NCI-H1105 treated with DMSO at 0.1 percent for 48 hours (cell line): ENCODE measurements at places on chromosomes 2 and 18.

DNA sequence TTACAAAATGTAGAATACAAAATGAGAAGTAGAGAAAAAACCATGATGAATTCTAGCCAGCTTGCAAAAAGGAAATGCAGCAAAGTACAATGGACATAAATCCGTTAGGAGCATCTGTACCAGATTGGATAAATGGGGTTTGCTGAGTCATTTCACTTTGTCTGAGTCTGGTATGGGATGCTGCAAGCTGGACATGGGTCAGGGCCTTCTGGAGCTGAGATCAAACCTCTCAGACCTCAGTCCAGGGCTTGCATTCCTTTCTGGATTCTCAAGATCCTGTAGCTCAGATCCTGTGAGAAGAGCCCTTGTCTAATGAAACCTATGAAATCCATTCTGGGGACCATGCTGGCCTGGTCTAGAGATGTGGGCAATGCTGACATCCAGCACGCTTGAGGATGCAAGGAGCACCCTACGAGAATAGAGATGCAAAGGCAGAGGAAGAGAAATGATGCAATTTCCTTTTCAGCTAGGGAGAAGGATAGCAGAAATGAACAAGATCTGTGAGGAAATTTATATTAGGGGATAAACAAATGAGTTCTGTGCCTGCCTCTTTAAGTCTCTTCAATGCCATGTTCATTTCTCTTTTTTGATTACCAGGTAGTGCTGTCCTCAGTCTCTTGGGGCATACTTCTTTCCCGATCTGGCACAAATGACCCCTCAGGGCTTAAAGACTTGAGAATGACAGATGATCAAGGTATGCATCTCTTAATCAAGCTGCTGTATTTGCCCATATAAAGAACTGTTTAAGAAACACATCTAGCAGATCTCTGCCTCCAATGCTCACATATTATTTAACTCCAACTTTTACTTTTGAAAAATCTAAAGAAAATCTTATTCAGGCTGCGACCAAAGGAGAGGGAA, 230.4 kb downstream of the MEIS1 start:
- no peak for DNase-seq

DNA sequence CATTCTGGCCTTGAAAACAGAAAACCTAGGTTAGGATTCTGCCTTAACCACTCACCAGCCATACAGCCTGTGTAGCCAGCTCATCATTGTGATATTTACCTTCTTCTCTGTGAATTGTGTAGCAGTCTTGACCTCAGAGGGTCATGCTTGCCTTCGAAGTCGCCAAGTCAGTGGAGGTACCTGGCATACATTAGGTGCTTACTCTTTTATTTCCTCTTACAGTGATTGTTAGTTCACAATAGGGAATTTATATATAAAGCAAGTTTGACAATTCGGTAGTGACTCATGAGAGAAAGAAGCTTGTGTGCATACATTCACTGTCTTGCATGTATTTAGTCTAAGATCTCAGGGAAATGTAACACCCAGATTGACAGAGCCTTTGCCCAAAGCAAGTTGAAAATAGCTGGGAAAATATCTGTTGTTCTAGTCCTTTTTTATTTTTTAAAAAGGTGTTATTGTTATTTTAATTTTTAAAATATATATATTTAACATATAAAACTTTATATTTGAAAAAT, 290.6 kb downstream of the PTGR3 start:
- DNase-seq = no peak

GRCh38 chr2:128315829-128316776, 2.6 kb downstream of the HS6ST1 start:
- no peak for DNase-seq

- DNase-seq = no peak
These were observed 5.3 kb downstream of the FHL2 start for GRCh38 chr2:105393373-105394055.

DNA sequence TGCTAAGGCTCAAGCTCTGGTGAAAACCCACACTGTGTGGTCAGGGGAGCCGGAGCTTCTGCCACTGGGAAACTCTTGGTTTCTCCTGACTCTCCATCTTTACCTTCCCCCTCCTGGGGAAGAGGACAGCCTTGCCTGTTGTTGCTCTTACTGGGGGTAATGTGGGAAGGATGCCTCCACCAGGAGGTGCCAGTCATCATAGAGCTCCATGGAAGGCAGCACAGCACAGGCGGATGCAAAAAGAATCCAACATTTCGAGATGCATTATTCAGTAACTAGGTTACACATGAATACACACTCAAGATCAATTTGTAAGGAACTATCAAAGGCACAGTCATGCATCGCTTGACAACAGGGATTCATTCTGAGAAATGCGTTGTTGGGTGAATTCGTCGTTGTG, 322.6 kb downstream of the AFF3 start:
- DNase-seq = no peak

DNA sequence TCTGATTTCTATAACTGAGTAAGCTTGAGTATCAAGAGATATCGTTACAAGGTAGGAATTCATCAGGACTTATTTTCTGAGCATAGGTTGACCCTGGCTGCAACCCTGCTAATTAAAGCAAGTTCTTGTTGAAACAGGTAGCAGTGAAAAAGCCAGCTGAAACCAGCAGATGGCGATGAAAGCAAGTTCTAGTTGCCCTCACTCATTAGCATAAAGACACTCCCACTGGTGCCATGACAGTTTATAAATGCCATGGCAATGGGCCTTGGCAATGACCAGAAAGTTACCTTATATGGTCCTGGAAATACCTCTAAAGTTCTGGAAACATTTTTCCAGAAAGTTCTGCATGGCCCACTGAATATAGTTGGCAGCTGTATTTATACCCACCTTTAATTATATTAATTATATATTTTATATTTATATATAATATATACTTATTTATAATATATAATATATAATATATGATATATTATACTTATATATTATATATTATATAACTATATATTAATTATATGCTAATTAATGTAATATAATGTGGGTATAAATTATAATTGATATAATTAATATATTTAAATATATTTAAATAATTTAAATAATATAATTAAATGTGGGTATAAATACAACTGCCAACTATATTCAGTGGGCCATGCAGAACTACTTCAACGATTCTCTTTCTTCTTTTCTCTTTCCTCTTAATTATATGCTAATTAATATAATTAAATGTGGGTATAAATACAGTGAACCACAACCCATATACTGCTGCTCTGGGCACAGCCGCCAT, 188.0 kb downstream of the CDH7 start:
- DNase-seq = peak; percentile 45
